ENCODE measurements at places on chromosomes 4 and X. TPM values are rescaled to one million over a fixed set of nuclear protein-coding genes. Genes with fewer than 3 reads are reported as not detected.

DNA sequence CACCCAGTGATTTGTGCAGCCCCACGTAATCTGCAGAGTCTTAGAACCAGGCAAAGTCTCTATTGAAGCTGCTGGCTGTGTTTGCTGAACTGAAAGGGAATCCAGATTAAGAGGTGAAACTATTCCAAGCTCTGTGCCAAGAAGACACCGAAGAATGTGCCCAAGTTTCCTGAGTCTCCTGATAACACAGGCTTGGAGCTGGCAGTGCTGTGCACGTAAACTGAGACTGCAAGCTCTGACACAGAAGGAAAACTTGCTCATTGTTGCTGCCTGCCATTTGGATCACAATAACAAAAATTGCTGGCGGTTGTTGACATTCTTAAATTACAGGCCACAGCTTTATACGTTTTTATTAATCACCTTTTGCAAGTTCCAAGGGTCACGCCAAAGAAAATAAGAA lies 60.2 kb upstream of the VCX3B start:
- no peaks in the 10 kb centered on the region for H3K4me1 ChIP-seq
- no peaks in the 10 kb centered on the region for H3K27me3 ChIP-seq
- no peak for DNase-seq
- no peak overlapping the region for H3K27ac ChIP-seq
- H3K4me3 ChIP-seq, result no peak overlapping the region

- no peaks in the 10 kb centered on the region for H3K4me1 ChIP-seq
- peaks cover 24% of the 10 kb centered on the region for H3K36me3 ChIP-seq
- H3K27ac ChIP-seq, result no peak overlapping the region
- no peak overlapping the region for H3K4me3 ChIP-seq
- DNase-seq, result no peak
These were observed 8.8 kb downstream of the LARP7 start for GRCh38 chr4:112645541-112646329.

DNA sequence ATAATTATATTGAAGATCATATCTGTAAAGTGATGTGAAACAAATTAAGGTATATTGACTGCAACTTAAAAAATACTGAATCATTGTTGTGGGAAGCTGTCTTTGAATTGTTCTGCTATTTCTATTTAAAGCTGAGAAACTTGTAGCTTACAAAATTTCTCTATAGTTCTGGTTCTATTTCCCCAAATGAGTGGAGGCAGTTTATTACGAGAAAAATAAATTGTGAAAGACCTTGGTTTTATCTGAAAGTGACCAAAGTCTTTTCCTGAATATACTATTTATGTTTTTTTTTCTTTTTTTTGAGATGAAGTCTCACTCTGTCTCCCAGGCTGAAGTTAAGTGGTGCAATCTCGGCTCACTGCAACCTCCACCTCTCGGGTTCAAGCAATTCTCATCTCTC lies 165.4 kb downstream of the SH3BGRL start:
- no peak overlapping the region for H3K4me3 ChIP-seq
- H3K4me1 ChIP-seq, result no peaks in the 10 kb centered on the region
- no peak for DNase-seq
- H3K27me3 ChIP-seq, result no peaks in the 10 kb centered on the region
- H3K36me3 ChIP-seq, result no peaks in the 10 kb centered on the region

GRCh38 chr4:176540814-176541213 lies 221.0 kb downstream of the SPCS3 start:
- DNase-seq, result no peak
- no peak overlapping the region for H3K27ac ChIP-seq
- no peak overlapping the region for H3K4me3 ChIP-seq
- no peaks in the 10 kb centered on the region for H3K4me1 ChIP-seq

GRCh38 chr4:158811704-158812103 lies 42.9 kb downstream of the FNIP2 start:
- H3K27me3 ChIP-seq, result no peaks in the 10 kb centered on the region
- H3K4me1 ChIP-seq, result peaks cover 62% of the 10 kb centered on the region
- DNase-seq, result no peak
- H3K36me3 ChIP-seq, result no peaks in the 10 kb centered on the region

GRCh38 chr4:76605099-76605563 lies 170.1 kb downstream of the SHROOM3 start:
- no peak for DNase-seq
- H3K4me3 ChIP-seq, result no peak overlapping the region
- H3K36me3 ChIP-seq, result no peaks in the 10 kb centered on the region
- no peak overlapping the region for H3K27ac ChIP-seq
- no peaks in the 10 kb centered on the region for H3K27me3 ChIP-seq

DNA sequence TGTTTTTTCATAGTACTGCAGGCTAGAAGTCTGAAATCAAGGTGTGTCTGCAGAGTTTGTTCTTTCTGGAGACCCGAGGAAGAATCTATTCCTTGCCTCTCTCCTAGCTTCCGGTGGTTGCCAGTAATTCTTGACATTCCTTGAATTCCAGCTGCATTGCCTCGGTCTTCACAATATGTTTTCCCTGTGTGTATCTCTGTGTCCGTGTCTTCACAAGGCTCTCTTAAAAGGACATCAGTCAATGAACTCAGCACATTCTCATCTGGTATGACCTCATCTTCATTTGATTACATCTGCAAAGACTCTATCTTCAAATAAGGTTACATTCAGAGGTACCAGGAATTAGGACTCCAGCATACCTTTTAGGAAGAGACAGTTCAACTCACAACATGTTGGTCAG lies 163.4 kb downstream of the BANK1 start:
- no peak overlapping the region for H3K27ac ChIP-seq
- no peaks in the 10 kb centered on the region for H3K36me3 ChIP-seq
- H3K4me1 ChIP-seq, result no peaks in the 10 kb centered on the region
- peak; percentile 58 for DNase-seq
- no peak overlapping the region for H3K4me3 ChIP-seq
- H3K27me3 ChIP-seq, result no peaks in the 10 kb centered on the region

- H3K27ac ChIP-seq, result no peak overlapping the region
- no peaks in the 10 kb centered on the region for H3K36me3 ChIP-seq
- no peak overlapping the region for H3K4me3 ChIP-seq
These were observed 16.8 kb upstream of the EPGN start for GRCh38 chr4:74291471-74291870.

DNA sequence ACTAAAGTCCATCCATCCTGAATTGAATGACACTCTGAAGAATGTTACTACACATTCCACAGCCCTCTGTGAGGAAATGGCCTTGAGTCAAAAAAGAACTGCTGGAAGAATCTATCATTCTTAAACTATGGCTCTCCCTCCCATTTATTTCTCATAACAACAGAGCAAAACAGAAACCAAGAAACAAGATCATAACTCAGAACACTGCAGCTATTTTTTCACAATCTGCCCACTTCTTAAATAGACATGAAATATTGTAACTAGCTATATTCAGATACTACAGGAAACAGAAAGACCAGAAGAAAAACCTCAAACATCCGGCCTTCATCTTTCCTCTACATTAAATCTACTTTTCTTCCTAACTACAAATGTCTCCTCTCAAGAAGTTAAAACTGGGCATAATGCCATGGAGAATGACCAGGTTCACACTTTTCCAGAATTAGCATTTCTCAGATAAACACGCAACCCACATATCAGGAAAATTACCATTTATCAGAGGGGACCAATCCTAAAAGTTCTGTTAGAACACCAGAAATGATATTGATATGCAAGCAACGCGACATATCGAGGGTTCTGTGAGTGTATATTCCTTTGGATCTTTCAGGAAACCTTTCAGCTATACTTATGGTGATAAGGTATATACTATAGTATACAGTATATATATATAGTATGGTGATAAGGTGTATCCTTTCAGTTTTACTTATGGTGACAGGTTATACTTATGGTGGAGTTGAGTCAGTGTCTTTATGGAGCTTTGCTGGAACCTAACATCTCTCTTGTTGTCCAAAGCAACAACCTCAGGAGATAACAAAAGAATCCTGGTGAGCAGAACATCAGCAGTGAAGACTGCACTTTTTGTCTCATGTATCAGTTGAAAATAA lies 60.4 kb upstream of the IRF2 start:
- H3K4me1 ChIP-seq, result no peaks in the 10 kb centered on the region
- no peak overlapping the region for H3K4me3 ChIP-seq
- H3K27me3 ChIP-seq, result no peaks in the 10 kb centered on the region
- H3K27ac ChIP-seq, result peak overlapping the region; percentile 59

DNA sequence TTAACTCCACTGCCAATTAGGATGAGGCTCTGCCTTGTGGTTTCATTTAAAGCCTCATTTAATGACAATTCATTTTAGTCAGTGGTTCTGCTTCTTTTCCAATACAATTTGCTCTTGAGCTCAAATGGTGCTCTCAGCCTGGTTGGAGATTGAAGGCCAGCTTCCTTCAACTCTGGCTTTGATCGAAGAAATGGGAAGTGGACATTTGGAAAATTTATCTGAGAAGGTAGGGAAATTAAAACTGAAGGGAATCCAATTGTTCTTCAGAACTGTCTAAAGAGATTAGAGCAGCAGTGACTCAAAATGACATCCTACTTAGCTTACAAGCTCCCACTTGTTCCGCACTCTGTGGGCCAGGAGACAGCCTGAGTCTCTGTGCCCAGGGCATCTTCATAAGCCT lies 206.8 kb downstream of the SMARCA1 start:
- no peaks in the 10 kb centered on the region for H3K4me1 ChIP-seq
- DNase-seq, result no peak
- no peak overlapping the region for H3K4me3 ChIP-seq

DNA sequence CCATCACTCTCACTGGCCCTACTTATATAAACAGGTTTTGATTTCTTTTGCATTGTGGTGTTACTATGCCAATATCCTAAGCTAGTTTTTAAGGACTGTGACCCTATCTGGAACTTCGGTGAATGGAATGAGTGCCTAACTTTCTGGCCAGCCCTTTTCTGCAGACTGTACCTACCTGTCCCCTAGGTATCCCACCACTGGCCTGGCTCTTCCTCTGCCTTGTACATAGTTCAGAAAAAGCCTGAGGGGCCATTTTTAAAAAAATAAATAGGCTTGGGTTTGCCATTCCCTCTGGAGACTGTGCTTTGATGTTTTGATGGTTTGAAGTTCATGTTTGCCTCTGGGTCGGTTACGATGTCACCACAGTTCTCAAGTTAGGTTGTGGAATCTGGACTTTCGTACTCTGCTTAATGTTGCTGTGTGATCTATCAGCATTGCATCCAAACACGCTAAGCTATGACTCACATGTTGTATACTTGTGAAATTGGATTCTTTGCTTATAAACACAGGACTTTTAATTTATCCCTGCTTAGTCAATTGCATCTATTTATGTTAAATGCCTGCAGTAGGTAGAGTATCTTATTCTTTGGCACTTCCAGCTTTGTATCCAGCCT lies 182.0 kb downstream of the ANKRD50 start:
- H3K4me1 ChIP-seq, result no peaks in the 10 kb centered on the region
- H3K4me3 ChIP-seq, result no peak overlapping the region
- H3K27ac ChIP-seq, result no peak overlapping the region
- no peaks in the 10 kb centered on the region for H3K27me3 ChIP-seq

GRCh38 chrX:79268788-79269187 lies 98.3 kb downstream of the ITM2A start:
- H3K27me3 ChIP-seq, result no peaks in the 10 kb centered on the region
- DNase-seq, result no peak
- no peak overlapping the region for H3K27ac ChIP-seq
- no peak overlapping the region for H3K4me3 ChIP-seq
- H3K4me1 ChIP-seq, result no peaks in the 10 kb centered on the region

- H3K27me3 ChIP-seq, result no peaks in the 10 kb centered on the region
- DNase-seq, result no peak
- H3K27ac ChIP-seq, result no peak overlapping the region
- H3K36me3 ChIP-seq, result no peaks in the 10 kb centered on the region
These were observed 23.6 kb upstream of the GRSF1 start for GRCh38 chr4:70863099-70863790.

DNA sequence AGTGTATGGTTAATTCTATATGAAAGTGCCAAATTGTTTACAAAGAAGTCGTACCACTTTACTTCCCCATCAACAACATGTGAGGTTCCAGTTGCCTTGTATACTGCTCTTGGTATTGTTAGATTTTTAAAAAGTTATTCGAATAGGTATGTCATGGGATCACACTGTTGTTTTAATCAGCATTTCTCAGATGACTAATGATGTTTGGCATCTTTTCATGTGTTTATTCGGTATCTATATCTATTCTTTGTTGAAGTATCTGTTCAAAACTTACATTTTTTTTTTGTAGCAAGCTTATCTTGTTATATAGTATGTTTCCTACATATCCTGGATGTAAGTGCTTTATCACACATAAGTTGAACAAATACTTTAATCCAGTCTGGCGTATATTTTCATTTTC lies 99.4 kb upstream of the MAB21L2 start:
- H3K27me3 ChIP-seq, result no peaks in the 10 kb centered on the region
- no peak for DNase-seq
- no peaks in the 10 kb centered on the region for H3K4me1 ChIP-seq

GRCh38 chrX:64097891-64098290 lies 107.6 kb downstream of the AMER1 start:
- H3K27ac ChIP-seq, result no peak overlapping the region
- no peaks in the 10 kb centered on the region for H3K36me3 ChIP-seq
- no peak overlapping the region for H3K4me3 ChIP-seq
- no peaks in the 10 kb centered on the region for H3K27me3 ChIP-seq
- no peak for DNase-seq
- no peaks in the 10 kb centered on the region for H3K4me1 ChIP-seq

DNA sequence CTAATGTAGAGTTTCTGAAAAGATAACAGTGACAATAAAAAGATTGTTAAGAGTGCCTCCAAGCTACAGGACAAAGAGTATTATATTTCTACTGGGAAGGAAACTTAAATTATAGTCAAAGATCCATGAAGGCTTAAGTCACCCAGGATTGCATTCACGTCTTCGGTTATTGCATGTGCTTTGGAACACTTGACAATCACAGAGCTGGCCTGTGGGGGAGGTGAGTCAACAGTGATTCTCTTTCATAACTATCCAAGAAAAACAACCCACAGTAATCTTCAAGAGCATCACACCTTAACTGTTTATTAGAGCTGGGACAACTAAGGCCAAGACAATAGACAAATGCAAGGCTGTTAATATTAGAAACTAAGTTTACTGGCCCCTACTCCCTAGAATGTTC lies 40.3 kb downstream of the PDGFC start:
- H3K4me1 ChIP-seq, result no peaks in the 10 kb centered on the region
- no peak for DNase-seq
- no peaks in the 10 kb centered on the region for H3K27me3 ChIP-seq
- H3K4me3 ChIP-seq, result no peak overlapping the region
- no peaks in the 10 kb centered on the region for H3K36me3 ChIP-seq

DNA sequence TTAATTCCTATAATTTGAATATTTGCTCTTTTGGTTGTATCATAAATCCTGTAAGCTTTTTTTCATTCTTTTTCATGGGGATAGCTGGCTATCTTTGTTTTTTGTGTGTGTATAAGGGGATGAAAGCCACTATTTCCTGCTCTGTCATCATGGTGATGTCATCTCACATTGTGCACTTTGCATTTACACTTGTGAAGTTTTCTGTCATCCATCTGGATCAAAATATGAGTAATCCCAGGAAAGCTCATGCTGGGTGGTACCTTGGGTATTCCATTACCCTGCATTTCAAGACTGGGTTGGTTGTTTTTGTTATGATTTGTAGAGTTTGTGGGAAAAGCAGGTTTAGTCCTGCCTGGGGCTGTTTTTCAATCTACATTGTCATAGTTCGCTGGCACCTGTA lies 367.3 kb downstream of the CHIC1 start:
- no peak overlapping the region for H3K4me3 ChIP-seq
- no peaks in the 10 kb centered on the region for H3K36me3 ChIP-seq
- H3K27me3 ChIP-seq, result no peaks in the 10 kb centered on the region
- no peak for DNase-seq
- H3K27ac ChIP-seq, result no peak overlapping the region
- no peaks in the 10 kb centered on the region for H3K4me1 ChIP-seq

Gene AKAP17A
- total RNA-seq, result 45.1 TPM

Gene ADD1
- 313 TPM for total RNA-seq

Gene CXCL3
- 2.8 TPM for total RNA-seq

Gene SPINK2
- total RNA-seq, result 1.0 TPM

Gene PF4V1
- 1.0 TPM for total RNA-seq
